ENCODE measurements at places on chromosomes 5 and 9. TPM values are rescaled to one million over a fixed set of nuclear protein-coding genes. Genes with fewer than 3 reads are reported as not detected.

- peak; percentile 67 for DNase-seq
These were observed at the start of gene NSG2 for GRCh38 chr5:174045470-174046025. Gene NSG2, plus strand, starts transcription at chr5:174045706. Its CDS starts 1,050 bp downstream, at chr5:174046756.

GRCh38 chr9:37364751-37365360 lies 57.6 kb upstream of the GRHPR start:
- DNase-seq: no peak

- no peak for DNase-seq
These were observed 8.7 kb upstream of the RANBP6 start for GRCh38 chr9:6024035-6024554.

DNA sequence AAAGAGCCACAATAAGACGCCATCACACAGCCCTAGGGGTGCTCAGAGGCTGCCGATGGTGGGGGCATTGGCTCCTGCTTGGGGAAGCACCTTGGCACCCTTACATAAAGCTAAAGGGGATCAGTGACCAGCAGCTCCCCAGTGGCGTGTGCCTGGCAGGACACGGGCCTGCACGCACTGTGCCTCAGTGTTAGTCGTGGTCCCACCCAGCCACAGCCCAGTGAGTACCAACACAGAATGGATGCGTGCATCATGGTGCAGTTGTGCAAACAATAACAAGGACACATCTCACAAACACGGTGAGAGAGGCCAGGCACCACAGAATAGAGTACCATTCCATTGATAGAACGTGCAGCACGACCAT lies 103.2 kb downstream of the WNK2 start:
- no peak for DNase-seq

GRCh38 chr9:116234081-116234480 lies 80.5 kb downstream of the PAPPA start:
- no peak for DNase-seq

DNA sequence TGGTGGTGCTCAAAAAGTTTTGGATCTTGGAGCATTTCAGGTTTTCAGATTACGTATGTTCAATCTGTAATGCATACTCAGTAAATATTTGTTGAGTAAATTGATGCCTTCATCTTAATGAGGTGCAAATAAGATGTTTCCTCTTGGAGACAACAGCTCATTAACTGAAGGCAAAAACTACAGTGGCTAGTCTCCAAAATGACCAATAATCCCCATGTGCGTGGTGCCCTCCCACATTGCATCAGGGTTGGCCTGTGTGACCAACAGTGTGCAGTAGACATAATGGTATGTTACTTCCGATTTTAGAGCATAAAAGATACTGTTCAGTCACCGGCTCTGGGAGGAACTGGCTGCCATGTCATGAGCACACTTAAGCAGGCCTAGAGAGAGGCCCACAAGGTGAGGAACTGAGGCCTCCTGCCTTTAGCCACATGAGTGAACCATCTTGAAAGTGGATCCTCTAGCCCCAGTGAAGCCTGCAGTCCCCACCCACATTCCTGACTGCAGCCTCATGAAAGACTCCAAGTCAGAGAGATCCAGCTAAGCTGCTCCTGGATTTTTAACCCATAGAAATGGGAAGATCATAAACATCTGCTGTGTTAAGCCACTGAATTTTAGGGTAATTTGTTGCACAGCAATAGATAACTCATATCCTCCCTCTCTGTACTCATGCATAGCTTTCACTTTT lies 55.7 kb downstream of the LIFR start:
- no peak for DNase-seq

DNA sequence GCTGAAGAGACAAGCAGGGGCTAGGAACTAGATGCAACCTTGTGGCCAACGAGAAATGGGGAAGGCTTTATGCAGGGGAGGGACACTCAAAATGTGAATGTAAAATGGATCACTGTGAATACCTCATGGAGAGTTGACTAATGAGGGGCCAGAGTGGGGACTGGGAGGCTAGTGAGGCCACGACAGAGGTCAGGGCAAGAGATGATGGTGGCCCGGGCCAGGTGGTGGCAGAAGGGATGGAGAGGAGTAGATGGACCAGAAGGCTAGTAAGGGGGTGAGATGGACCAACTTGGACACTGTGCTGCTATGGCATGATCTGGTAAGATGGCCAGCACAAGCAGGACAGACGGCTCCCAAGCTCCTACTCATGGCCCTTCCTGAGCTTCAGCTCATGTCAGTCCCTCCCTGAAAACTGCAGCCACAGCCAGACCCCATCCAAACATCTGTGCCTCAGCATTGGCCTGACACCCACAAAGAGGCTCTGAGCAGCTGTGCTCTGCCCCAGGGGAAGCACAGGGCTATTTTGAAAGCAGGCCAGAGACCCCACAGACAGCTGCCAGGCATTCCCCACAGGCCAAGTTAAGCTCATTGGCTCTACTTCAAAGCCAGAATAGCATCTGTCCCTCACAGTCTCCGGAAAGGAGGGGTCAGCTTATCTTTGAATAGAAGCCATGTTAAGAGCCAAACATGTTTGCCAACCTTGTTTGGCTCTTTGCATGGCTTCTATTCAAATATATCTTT lies 22.1 kb downstream of the P4HA2 start:
- peak; percentile 4 for DNase-seq

OBP2B gene
- total RNA-seq: 0.88 TPM

GRCh38 chr9:134055981-134056461 lies 11.8 kb downstream of the BRD3 start:
- DNase-seq: peak; percentile 72

- DNase-seq: no peak
These were observed 77.8 kb downstream of the GCNT4 start for GRCh38 chr5:74974451-74975091.

DPH7 gene
- 45.1 TPM for total RNA-seq

IL13 gene
- total RNA-seq: 0.73 TPM

DNA sequence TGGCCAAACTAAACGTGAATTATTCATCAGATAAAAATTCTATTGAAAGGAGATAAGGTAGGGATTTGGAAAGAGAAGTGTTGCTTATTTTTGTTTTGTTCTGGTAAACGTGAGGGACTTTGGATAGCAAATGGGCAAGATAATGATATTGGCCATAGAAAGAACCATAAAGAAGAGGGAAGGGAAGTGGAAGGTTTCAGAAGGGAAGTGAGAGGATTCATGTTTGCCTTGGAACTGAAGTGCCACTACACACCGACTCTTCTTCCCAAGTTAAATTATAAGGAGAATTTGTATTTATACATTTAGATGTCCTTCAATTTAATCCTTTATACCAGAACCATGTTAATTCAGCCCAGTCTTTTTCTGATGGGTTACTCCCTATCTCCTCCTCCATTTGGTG lies 42.1 kb upstream of the TAF11L2 start:
- no peak for DNase-seq

SLC34A1 gene
- not detected for total RNA-seq

ZNF354C gene
- 7.4 TPM for total RNA-seq

DNA sequence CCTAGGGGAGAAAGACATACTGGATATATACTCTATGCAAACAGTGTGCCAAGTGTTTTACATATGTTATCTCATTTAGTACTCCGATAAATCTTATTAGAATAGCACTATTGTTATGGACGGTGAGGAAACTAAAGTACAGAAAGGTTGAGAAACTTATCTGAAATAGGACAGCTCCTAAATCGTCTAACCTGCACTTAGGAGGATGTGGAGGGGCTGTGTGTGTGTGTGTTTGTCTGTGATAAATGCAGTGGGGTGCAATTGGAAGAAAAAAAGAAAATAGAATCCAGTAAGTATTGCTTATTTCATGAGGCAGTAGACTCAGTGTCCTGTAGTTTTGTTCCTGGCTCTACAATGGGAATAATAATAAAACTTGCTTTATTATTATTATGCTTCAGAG lies 106.4 kb upstream of the IL6ST start:
- no peak for DNase-seq

GRCh38 chr5:80059354-80059980 lies 24.3 kb downstream of the THBS4 start:
- DNase-seq: no peak

DNA sequence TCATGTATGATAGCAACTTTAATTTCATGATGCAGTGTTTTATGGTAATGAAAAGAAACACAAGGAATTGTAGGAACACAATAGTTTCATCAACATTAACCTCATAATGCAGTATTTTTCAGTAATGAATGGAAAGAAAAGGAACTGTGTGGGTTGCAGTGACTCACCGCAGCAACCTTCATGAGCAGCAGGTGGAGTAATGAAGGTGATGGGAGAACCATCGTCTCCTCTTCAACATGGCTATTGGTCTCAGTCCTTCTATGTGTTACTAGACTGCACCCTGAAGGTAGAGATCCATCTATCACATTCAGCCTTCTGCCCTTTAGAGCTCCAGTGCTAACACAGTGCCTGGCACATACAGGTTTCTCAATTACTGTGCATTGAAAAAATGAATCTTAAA lies 58.0 kb downstream of the TMEM215 start:
- no peak for DNase-seq

GRM6 gene
- total RNA-seq: not detected

DNA sequence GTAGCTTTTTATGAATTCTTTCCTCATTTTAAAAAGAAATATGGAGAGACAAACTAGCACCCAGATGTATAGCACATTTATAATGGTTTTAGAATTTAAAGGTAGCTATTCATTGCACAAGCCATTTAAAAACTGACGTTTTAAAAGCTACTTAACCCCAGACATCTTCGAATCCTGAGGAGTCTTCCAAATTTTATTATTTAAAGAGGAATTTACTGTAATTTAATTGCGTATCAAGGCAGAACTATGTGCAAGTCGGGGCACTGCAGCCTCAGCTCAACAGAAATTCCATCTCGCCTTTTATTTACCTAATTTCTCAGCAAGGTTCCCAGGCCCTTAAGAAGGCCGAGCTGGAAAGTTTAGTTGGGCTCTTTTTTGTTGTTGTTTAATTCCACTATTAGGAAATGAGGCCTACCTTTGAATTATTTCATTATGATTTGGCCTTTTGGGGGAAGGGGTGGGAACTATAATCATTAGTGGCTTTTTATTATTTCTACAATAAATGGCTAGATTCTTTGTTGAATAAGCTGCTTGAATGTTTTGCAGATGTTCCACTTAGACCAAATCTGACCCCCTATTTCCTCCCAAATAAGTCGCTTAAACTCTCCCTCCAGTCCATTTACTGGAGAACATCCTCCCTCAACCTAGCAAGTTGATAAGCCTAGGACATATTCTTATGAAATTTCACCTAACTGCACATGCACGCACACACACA lies 20.2 kb downstream of the NR2F1 start:
- DNase-seq: no peak
